Dermis microvascular lymphatic vessel endothelial cell (primary cell): ENCODE measurements at places on chromosomes 3 and 15. TPM values are rescaled to one million over a fixed set of nuclear protein-coding genes. Genes with fewer than 3 reads are reported as not detected.
A peak's percentile ranks its signal among the peaks of the same experiment; 100 is the strongest.

Gene ITIH4
- 0.39 and 1.0 TPM in 2 replicates for total RNA-seq

Gene GOLGA8N
- 0.39 and 1.0 TPM in 2 replicates for total RNA-seq

Gene CFAP44
- total RNA-seq: 0.64 and 1.3 TPM in 2 replicates

Gene ARPC4
- total RNA-seq: 251 and 317 TPM in 2 replicates

Gene PRSS50
- total RNA-seq: not detected in 2 replicates

Gene KIF7
- 0.64 and 1.0 TPM in 2 replicates for total RNA-seq

Gene ITIH3
- total RNA-seq: 0.64 and 1.1 TPM in 2 replicates

Gene BTLA
- not detected in 2 replicates for total RNA-seq

Gene TNFAIP8L3
- total RNA-seq: 91.5 and 154 TPM in 2 replicates

- no peak for DNase-seq
Observed at GRCh38 chr3:60555686-60556354, 695.4 kb downstream of the FHIT start.

DNA sequence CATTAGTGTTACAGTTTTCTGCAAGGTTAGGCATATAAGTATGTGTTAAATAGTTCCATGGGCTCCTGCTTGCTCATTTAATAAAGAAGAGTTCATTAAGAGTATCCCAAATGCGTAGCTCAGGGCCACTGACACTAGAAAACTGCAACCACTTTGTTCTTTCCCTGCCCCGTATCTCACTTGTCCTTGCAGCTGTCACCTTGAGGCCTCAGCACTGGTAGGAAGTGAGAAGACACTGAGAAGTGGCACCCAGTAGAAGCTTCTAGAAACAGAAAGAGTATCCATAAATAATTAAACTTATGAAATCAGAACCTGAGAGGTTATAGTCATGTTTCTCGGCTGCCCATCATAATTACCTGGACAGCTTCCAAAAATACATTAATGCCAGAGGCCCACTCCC is 266.0 kb downstream of the KCNMB2 start:
- no peak for DNase-seq

DNA sequence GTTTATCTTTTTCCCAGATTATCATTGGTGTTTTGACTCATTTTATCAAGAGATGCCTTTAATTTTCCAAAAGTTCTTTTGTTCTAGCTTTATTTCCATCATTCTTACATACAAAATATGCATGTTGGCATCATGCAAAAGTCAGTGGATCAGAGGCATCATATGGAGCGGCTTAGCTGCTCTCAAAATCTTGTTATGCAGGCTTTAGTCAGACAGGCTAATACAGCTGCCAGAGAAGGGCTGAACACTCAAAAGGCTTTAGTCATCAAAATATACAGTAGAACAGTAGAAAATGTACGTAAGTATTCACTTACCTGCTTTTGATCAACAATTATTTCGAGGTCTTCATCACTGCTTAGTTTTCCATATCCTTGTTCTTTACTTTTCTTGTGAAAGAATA is 65.5 kb downstream of the PEX5L start:
- DNase-seq: no peak

- no peak for DNase-seq
Observed at GRCh38 chr3:124517306-124517705, 212.9 kb upstream of the UMPS start.

DNA sequence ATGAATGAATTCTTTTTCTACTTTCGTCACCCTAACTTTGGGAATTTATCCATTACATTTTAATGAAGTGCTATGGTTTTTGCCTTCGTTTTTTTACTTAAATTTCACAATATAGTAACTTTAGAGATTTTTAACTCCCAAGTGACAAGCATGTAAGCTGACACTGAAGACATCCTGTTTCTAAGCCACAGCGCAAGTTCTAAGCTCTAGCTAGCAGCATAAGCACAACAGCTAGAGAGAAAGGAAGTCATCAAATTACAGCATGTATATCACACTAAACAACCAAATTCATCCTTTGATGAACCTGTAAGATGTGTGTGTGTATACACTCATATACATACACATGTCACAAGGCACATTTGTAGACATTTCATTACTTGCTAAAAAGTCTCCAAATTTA is 119.3 kb downstream of the P3H2 start:
- DNase-seq: no peak

DNA sequence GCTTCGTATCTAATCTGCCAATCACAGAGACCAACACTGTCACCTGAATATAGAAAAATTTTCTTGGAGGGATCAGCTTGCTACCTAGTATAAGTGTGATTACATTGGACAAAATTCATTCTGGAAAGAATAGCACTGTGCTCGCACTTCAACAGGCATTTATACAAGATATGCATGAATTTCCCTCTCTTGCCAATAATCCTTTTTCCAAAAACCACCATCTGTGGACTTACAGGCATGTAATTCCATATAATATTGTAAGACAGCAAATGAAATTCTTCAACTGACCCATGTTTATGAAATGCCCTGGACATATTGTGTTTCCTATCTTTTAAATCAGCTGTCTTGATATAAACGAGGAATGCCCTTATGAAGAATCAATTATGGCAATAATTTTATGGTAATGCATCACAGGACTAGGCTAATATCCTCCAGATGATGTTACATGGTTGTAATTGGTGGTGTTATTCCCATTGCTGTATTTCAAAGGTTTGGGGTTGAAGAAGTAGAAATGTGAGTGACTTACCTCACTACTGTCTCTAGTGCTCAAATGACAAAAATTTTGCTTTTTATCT is 861.4 kb upstream of the NECTIN3 start:
- no peak for DNase-seq

DNA sequence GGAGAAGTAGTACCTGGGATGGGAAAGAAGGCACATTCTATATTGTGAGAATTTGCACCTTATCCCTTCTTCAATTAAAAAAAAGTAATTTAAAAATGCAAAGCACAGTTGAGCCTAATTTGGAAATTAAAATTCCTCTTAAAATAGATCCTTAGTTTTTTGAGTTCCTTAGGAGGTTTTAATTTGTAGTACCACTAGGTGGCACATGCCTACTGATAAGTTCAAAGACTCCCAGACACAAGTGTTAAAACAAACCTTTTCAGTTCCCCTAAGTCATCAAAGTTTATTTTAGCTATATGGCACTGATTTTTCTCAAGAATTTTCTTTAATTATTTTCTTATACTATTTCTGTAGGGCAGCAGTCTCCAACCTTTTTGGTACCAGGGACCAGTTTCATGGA is 127.6 kb upstream of the AZI2 start:
- peak; percentile 36 for DNase-seq

DNA sequence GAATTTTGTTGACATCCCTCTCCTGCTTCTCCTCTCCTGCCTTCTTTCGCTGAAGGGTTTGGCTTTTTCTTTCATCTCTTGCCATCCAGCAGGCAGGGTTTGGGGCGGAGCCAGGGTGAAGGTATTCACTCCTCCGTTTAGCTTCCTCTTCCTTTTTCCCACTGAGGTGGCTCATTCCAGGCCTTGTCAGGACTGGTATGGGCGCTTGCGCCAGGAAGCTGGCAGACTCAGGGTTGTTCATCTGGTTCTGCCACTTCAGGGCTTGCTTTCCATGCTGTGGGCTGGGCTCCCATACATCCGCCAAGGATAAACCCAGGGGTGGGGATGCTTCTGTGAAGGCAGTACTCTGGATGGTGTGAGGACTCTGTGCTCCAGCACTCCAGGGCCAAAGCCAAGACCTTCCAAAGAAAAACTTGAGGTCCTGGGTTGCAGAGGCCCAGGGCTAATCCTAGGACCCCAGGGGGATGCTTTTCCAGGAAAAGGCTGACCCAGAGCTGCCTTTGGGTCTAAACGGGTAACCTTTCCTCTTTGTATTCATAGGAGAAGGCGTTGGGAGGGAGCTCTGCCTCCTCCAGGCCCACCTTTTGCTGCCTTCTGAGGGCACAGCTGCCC is 7.7 kb upstream of the AMOTL2 start:
- DNase-seq: no peak

DNA sequence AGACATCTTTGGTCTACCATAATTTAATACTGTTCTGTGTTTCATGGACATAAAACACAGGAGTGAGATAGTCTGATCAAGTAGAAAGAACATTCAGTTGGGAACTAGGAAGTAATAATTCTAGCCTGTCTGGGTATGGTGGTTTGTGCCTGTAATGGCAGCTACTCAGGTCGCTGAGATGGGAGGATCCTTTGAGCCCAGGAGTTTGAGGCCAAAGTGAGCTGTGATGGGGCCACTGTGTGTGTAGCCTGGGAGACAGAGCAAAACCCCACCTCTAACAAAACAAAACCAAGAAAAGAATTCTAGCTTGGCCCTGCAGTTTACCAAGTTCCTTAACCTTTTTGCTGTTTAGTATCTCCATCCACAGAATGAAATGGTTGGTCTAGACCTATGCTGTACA is 36.8 kb downstream of the KAT2B start:
- no peak for DNase-seq

- no peak for DNase-seq
Observed at GRCh38 chr3:115270849-115271248, 123.8 kb upstream of the ZBTB20 start.

DNA sequence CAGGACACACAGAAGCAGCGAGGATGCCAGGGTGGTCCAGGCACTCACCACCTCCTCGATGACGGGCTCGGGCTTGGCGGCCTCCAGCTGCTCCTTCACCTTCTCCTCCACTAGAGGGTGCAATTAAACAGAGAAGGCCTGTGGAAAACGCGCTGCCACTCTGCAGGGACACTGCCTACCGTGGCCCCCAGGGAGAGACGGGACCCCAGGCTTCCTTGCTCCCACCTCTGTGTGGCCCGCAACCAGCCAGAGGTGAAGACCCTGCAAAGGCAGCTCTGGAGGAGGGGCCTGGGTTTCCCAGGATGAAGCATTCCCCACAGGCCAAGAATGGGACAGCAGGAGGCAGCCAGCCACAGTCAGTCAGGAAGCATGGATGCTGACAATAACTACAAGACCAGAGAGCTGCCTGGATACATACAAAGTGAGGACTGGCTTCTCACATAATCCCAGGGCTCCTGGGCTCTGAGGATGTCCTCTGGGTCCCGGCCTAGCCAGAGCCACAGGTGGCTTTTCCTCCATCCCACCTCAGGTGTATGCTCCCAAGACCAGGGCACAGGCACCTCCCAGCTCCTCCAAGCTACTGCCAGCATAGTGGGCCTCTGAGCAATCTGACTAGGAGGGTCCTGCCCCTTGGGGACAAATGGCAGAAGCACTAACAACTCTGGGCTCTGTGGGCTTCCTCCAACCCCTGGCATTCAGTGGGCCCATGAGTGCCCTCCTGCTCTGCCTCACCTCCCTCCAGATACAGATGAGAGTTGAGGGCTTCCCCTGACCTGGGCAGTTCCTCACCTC is 46.2 kb downstream of the PTH1R start:
- no peak for DNase-seq

- DNase-seq: no peak
Observed at GRCh38 chr3:62676689-62677271, 198.4 kb downstream of the CADPS start.

GRCh38 chr3:13206799-13207577 is 133.8 kb upstream of the IQSEC1 start:
- no peak for DNase-seq

DNA sequence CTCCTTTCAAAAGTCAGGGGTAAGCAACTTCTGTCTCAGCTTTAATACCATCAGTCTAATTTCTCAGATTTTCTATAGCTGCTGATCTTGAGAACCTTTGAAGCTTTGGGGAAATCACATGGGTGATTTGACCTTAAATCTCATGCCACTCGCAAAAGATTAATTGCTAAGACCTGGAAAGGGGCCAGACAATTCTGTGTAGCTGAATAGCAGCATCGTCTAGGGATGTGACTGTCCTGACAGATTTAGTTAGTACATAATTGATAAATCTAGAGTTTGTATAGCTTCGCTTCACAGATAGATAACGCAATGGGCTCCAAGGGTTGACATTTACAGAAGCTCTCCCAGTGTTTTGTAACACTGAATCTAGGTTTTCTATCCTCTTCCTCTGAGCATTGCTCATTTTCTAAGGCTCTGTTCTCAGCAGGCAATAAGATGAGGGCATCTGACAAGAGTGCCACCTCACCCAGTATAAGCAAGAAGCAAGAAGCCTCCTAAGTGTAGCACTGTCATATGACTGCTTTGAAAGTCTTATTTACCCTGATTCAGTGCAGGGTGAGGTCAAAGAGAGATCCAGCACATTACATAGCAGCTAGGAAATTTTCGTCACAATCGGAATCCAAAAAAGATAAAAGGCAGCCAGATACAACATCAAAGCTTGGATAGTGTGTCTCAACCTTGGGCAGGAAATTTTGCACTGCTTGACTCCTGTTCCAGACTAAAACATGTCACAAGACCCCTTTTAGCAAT is 47.7 kb upstream of the DUT start:
- DNase-seq: no peak

DNA sequence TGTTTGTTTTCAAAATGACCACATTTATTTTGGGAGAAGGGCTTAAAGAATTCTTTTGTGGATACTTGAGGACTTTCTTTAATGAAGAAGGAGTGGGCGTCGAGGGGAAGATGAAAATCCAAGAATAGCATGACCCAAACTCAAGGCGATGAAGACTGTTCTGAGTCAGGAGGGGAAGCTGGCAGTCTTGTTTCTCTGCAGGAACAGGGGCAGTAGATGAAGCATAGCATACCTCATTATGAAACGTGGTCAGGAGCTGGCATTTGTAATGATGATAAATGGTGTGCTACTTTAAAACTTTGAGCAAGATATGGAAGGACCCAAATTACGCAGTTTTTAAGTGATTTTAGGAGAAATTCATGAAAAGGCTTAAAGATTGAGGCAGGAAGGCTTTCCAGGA is 549.0 kb downstream of the IGSF11 start:
- DNase-seq: no peak

DNA sequence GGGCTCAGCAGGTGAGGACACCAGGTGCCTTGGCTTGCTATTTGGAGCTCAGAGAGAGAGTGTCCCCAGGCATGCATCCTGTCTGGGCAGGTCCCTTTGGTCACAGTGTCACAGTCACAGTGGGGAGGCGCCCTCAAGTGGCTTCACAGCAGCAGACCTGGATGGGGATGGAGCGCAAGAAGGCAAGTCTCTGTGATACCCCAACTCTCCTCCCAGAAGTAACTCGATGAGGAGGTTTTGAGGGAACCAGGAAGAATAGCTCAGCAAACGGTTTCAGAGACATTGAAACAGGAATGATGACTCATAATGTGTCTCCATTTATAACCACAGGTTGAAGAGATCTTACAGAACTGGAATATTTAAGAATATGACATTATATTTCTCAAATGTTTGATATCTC is 66.5 kb upstream of the SH3GL3 start:
- peak; percentile 20 for DNase-seq

DNA sequence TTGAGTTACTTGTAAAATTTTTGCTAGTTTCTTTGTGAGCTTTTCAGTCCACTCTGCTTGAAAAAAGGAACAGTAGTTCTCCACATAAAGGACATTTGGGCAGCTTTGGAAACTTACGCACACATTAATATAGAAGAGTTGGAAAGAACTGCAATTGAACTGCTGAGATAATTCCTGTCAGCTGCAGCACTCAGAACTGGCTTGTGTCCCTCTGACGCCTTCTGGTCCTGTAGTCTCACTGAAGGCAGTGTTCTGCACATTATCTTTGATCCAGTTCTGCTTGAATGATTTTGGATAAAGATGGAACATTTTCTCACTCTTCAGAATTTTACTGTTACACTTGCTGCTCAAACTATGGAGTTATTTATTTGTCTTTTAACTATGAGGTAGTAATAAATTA is 901.9 kb downstream of the OTOL1 start:
- no peak for DNase-seq

- peak; percentile 59 for DNase-seq
Observed at GRCh38 chr3:141710888-141711616, 27.0 kb upstream of the RNF7 start.
